ENCODE measurements at places on chromosomes 5 and 9.
A peak's percentile ranks its signal among the peaks of the same experiment; 100 is the strongest.

DNA sequence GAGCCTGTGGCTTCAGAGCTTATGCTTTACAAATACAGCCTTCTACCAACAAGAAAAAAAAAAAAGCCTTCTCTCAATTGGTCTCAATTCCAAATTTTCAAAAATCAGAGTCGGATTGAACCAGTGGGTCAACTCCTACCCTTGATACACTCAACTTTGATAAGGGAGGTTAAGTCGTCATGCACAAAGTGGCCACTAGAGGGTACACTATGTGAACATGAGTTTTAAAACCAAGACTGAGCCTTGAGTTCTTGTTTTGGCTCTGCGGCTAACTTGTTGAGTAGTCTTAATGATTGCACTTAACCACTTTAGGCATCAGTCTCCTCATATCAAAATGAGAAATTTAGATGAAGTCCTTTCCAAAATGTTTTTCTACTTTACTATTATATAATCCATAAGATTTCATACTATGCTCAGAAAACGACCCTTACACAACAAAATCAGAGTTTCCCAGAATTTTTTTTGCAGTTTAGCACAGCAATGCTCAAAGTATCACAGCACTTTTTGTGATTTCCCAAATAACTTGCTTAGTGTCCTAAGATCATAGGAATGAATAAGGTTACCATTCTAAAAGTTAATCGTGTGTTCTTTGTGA is 92.9 kb upstream of the MTAP start:
- peak; percentile 49 for DNase-seq

GRCh38 chr9:109770101-109770500 is 9.9 kb upstream of the PALM2AKAP2 start:
- DNase-seq: no peak

DNA sequence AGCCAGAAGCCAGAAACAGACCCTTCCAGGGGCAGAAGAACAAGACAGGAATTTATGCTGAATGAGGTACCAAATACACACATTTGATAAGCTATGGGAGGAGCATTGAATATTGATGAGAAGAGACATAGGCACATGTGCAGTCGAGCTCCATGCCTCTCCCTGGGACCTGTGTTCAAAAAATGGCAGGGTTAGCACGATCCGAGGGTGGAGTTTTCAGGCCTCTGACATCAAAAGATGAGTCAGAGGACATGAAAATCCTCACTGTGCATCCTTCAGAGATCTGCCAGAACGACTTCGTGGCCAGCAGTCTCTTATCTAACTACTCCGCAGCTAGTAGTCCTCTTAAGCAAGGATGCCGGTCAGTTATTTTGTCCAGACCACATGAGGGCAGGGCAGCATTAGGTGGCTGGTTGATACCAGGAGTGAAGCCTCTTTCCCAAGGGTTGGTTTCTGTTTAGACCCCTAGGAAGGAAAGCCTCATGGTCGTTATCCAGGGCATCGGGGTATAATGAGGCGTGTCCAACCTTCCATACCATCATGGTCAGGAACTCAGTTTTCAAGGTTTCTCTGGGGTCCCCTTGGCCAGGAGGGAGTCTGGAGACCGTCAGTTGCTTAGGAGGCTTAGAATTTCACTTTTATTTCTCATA is 11.6 kb upstream of the CMBL start:
- DNase-seq: no peak

GRCh38 chr9:113261917-113262671 is 13.3 kb downstream of the CDC26 start:
- no peak for DNase-seq

GRCh38 chr5:165139721-165140120 is 1634.3 kb downstream of the MAT2B start:
- no peak for DNase-seq

GRCh38 chr5:164722702-164723101 is 1217.3 kb downstream of the MAT2B start:
- no peak for DNase-seq

- no peak for DNase-seq
These were observed 44.6 kb downstream of the NSG2 start for GRCh38 chr5:174090129-174090528.

DNA sequence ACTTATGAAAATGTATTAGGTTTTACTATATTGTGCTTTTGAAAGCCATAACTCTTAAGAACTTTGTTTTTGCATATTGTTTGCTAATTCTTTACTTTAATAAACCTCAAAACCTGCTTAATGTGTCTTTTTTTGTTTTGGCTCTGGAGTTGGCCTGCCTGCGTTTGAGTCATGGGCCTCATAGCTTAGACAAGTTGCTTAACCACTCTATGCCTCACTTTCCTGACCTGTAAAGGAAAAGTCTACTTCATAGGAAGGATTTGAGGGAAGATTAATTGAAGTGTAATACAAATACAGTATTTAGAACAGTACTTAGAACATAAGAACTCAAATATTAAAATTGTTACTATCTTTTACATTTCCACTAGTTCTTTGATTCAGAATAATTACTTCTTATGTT is 10.3 kb downstream of the SMIM32 start:
- DNase-seq: no peak

- DNase-seq: no peak
These were observed 399.6 kb downstream of the MED10 start for GRCh38 chr5:5978501-5979376.

DNA sequence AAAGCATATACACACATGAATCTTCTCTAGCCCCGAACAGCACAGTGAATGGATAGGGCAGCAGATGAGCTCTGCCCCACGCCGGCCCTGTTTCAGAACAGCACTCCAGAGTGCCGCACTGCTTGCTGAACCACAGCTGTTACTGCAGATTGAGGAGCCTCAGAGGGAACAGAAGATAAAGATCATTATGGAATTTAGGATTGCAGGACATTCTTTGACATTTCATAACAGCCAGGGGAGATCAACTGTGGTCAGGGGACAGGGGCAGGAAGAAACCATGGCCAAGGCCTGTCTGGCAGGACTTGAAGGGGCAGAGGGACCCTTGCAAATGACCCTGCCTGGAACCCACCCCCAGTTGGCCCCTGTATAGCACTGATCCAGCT is 20.6 kb downstream of the IRF1 start:
- no peak for DNase-seq

DNA sequence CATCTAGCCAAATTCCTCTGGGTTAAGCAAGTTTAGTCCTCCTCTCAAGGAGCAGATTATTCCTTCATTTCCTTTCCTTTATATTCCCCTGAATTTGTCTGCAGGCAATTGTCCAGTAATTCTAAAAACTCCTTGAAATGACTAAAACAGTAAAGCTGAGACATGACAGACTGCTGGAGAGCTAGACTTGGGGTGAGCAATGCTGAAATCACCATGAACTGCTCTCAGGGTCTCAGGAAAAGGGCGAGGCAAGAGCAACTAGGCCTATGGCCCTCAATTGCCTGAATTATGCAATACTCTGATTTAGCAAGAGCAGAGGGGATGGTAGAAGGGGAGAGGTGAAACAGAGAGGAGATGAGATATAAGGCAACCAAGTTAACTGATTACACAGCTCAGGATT is 172.9 kb upstream of the NREP start:
- DNase-seq: no peak

GRCh38 chr9:137231372-137232039 is 805 bp downstream of the SLC34A3 start:
- DNase-seq: no peak

GRCh38 chr5:79932510-79933504 is 58.3 kb downstream of the MTX3 start:
- no peak for DNase-seq

DNA sequence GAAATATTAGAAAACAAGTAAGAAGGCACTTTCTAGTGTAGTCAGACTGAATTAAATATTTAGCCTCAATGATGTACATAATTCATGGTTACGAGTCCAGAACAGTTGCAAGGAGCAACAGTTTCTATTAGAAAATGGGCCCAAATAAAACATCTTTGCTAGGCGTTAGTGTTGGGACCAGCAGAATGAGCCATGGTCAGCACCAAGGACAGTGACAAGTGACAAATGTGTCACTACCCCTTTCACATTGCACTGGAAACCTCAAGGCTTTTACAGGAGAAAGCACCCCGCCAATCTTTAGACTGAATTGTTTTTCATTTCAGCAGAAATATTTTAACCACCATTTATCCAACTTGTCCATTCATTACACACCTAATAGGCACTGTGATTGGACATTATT is 301.3 kb upstream of the ADCY2 start:
- no peak for DNase-seq

- DNase-seq: no peak
These were observed 1446.2 kb downstream of the MAT2B start for GRCh38 chr5:164951570-164951969.

DNA sequence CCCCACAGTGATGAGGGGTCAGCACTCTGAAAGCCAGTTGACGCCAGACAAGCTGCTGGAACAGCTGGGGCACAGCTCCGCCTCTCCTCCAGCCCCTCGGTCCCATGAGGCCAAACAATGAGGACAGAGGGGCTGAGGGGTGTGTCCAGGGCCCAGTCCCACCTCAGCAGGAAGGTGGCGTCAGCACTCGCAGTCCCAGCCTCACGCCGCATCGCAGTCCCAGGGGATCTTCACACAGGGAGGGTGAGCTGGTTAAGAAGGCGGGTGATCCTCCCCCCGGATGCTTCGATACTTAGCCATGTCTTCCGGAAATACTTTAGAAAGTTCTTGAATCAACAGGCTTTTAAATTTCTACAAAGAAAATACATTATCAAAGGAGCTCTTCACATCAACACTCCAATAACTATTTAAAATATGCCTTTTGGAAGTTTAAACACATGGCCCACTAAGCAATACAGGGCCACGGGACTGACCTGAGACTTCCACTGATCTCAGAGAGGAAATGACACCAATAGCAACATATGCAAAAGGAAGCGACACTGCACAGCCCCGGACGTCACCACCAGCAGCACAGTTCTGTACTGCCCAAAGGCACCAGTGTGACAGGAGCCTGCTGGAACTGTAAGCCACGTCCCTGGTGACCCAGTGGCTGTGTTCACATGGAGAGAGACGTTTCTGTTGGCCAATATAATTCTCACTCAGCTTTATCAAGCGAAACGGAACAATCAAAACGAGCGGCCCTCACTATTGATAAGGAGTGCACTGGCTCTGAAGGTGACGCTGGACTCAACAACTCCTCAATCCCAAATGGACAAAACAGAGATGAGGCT is 5.9 kb downstream of the MED10 start:
- no peak for DNase-seq

DNA sequence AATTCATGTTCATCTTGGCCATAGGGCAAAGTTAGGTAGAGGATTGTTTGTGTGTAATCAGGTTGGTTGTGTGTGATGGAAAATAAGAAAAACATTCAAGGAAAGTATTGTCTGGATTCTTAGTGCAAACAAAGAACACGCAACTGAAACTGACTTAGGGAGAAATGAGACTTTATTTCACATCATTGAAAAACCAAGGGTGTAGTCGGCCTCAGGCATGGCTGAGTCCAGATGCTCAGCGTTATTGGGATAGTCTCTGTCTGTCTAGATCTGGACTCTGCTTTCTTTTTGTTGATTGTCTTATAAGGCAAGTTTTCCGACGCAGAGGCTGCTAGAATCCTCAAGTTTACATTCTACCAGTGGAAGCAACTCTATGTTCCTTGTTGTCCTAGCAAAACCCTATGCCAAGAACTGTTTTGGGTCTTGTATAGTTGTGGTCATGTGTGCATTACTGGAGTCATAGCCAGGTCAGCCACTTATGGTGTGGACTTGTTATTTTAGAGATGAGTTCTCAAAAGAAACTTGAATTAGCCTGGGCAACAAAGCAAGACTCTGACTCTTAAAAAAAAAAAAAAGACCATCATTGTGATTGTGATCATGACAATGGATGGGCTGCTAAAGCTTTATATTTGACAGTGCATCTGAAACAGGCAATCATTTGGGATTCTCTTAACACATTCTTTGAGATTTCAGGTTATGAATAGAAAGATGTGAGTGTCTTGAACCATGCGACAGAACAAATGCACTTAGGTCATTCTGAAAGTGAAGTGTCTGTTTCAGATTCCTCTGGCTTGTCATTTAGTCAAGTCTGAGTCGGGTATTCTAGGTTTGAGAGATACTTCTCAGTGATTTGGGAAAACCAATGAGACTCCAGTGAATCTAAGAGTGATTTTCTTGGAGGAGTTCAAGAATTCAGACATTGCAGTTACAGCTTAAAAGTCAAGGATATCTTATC is 82.6 kb downstream of the DOCK2 start:
- no peak for DNase-seq

DNA sequence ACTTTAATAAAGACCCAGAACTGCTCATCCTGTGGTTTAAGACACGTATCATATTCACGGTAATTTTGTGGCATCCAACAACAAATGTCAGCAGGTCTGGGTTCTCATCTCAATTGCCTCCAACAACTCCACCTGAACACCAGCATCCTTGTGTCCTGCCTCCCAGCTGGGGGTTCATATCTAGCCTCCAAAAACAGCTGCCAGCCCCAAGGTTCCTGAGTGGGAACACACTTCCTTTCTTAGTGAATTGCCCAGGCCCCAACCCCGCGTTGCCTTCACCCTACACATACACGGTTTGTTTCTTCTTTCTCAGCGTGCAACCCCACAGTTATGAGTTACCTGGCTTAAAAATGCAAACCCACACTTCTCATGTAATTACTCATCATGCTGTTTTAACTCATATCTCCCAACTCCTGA is 77.9 kb downstream of the SEMA4D start:
- DNase-seq: peak; percentile 58

- no peak for DNase-seq
These were observed at the start of gene ALDH1A1 for GRCh38 chr9:72952914-72953313. TSS of gene ALDH1A1 (minus strand) at chr9:72953053. CDS start at chr9:72953000, 53 bp downstream.

DNA sequence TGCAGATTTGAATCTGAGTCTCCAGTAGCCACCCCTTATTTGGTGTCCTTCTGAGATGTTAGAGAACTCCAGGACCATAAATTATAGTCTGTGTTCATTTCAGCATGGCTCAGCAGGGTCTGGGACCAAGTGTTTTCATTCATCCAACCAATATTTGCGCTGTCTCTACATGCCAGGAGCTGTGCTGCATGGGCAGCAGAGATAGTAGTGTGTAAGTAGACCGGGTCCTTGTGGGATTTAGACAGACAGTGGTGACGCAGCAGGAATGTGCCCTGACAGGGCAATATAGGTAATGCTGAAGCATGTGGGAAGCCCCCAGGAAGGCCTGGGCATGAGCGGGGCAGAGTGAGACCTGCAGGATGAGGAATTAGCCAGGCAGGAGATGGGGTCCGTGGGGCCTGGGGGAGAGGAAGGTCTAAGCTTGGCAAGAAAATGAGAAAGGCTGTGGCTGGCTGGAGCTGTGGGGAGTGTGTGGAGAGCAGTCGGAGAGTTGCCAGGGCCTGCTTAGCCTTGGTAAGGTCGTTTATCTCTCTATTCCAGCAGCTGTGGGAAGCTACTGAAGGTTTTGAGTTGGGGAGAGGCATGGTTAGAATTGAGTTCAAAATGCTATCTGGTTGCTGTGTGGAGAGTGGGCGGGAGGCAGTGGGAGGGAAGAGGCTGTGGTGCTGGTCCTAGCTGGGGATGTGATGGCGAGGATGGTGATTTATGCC is 16.8 kb downstream of the STXBP1 start:
- DNase-seq: no peak

GRCh38 chr9:38288502-38288901 is 104.0 kb upstream of the ALDH1B1 start:
- no peak for DNase-seq
